ENCODE measurements at places on chromosomes 2 and 18.

GRCh38 chr2:51624995-51625394 is 593.1 kb upstream of the NRXN1 start:
- DNase-seq, result peak; percentile 9

- DNase-seq, result no peak
Observed at GRCh38 chr18:72878143-72878542, 10.4 kb upstream of the NETO1 start.

GRCh38 chr18:33761363-33761762 is 183.3 kb downstream of the ASXL3 start:
- peak; percentile 18 for DNase-seq

- no peak for DNase-seq
Observed at GRCh38 chr2:11013196-11013595, 101.5 kb downstream of the KCNF1 start.

DNA sequence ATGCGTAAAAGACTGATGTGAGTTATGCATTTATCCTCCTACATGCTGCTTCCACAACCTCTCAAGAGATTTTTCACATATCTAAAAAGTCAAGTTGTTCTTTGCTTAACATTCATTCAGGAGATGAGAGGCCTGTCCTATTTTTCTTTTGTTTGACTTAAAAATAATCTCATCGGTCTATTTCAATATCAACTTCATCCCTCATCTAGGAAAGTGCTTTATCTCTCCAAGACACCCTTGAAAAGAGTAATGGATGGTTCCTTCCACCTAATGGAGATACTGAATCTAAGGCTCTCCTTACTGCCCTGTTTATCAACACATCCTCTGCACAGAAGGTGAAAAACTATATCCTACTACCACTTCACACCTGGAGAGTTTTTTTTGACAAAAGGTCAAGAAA is 2.4 kb downstream of the NFE2L2 start:
- no peak for DNase-seq

DNA sequence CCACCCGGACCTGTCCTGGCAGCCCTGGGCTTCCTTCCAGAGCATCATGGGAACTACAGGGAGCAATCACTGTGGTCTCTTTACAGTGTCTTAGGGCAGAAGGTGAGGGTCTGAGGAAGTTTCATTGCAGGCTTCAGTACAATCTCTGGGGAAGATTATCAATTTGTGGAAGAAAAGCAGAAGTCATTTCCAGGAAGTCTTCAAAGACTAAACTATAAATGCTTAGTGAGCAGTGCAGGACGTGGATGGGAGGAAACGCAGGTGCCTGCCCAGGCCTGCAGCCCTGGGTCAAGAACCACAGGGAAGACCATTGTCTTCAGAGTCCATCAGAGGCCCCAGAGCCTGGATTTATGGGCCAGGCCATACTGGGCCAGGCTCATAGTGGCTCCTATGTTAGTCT is 54.3 kb downstream of the INO80C start:
- DNase-seq, result no peak

- peak; percentile 95 for DNase-seq
Observed at GRCh38 chr2:128362889-128363228, 44.2 kb upstream of the HS6ST1 start.

DNA sequence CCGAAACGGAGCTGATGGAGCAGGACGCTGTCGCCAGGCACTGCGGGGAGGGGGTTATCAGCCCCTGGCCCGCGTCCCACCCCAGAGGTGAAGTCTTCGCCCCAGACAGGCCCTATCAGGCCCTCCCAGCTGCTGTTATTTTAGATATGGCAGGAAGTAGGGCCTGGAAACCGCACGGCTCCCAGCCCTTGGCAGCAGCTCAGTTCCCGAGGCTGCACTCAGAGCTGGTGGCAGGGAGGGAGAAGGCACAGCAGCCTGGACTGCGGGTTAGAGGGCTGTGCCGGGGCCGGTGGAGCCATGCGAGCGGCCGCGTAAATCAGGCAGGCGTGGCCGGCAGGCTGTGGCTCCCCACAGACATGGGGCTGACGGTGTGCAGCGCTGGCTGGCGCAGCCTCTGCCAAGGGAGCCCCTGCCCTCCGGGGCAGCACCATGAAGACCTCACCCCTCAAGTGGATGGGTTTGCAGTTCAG is 111.4 kb downstream of the NFATC1 start:
- DNase-seq, result no peak

GRCh38 chr18:9890196-9890595 is 4.4 kb downstream of the TXNDC2 start:
- no peak for DNase-seq

GRCh38 chr2:234420408-234420807 is 76.5 kb downstream of the ARL4C start:
- DNase-seq, result no peak

- no peak for DNase-seq
Observed at GRCh38 chr2:144201126-144201525, 318.8 kb downstream of the ZEB2 start.

DNA sequence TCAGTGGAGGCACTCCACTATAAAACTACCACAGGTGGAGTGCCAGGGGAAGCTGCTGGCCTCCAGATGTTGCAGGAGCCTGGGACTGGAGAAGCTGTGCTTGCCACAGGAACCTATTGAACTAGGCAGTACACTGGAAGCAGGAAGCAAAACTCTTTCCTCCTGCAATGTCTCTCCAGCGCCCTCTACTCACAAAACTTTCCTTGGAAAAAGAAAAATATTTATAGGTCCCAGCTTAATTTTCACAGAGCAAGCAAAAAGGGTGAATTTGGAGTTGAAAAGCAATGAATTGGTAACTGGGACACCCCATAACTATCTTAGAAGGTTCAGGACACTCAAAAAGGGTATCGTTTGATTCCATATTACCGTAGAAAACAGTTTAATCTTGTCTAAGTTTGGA is 33.2 kb upstream of the REEP1 start:
- no peak for DNase-seq

GRCh38 chr18:48319801-48320638 is 89.2 kb downstream of the ZBTB7C start:
- peak; percentile 24 for DNase-seq

DNA sequence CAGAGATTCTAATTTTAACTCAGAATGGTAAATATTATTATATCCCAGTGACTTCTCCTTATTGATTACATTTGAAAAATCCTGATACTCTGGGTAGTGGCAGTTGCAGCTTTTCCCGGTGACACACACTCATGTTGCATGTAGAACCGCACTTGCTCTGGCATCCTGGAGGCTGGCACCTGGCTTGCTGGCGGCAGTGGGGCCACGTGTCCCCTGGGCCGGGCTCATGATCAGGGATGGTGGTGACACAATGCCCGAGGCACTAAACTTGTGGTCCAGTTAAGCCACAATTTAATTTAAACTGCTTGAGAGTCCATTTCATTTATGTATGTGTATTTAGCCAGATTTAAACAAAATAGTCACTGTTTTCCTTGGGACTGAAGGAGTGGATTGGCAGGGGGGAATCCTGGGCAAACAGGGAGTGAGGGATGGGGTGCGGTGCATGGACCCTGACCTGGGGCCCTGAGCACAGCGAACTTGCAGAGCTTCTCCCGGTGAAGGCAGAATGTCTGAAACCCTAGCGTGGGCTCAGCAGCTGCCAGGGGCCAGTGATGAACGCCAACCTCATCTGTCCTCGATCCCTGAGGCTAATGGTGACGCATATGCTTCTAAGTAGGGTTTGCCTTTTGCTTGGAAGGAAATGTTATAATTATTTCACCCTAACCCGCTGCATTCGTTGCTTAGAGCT is 50.0 kb downstream of the KCNG2 start:
- no peak for DNase-seq

GRCh38 chr18:77013811-77014521 is 118.6 kb downstream of the MBP start:
- no peak for DNase-seq

DNA sequence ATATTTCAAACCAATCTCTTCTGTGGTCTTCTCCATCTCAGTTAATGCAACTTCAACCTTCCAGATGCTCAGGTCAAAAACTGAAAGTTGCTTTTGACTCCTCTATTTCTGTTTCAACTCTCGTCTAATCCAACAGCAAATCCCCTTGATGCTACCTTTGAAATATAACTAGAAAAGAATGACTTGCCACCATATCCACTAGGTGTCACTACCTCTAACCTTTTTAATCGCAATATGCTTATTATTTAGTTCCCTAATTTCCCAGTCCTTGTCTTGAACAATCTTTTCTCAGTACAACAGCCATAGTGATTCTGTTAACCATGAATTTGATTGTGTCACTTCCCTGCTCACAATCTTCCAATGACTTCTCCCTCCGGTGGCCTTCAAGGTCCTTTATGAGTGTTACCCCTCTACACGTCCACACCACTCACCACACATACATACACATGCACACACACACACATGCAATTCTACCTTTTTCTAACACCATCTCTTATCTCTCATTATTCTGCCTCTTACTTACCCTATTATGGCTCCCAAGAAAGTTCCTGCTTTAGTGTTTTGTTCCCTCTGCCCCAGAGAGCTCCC is 245.5 kb upstream of the KCNJ3 start:
- DNase-seq, result no peak

- no peak for DNase-seq
Observed at GRCh38 chr2:28636491-28636890, 115.1 kb upstream of the PPP1CB start.

GRCh38 chr2:160388464-160389263 is 104.9 kb downstream of the RBMS1 start:
- no peak for DNase-seq

DNA sequence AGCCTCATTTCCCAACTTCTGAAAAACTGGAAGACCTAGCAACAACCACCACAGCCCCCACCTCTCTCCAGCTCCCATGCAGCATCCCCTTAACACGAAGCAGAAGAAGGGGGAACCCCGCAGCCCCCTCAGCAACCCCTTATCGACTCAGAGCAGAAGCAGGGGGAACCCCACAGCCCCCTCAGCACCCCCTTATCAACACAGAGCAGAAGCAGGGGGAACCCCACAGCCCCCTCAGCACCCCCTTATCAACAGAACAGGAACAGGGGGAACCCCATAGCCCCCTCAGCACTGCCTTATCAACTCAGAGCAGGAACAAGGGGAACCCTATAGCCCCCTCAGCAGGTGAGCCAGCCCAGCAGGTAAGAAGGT is 6.7 kb downstream of the SLC66A2 start:
- no peak for DNase-seq

GRCh38 chr2:233976690-233977294 is 59.6 kb downstream of the TRPM8 start:
- DNase-seq, result peak; percentile 45

DNA sequence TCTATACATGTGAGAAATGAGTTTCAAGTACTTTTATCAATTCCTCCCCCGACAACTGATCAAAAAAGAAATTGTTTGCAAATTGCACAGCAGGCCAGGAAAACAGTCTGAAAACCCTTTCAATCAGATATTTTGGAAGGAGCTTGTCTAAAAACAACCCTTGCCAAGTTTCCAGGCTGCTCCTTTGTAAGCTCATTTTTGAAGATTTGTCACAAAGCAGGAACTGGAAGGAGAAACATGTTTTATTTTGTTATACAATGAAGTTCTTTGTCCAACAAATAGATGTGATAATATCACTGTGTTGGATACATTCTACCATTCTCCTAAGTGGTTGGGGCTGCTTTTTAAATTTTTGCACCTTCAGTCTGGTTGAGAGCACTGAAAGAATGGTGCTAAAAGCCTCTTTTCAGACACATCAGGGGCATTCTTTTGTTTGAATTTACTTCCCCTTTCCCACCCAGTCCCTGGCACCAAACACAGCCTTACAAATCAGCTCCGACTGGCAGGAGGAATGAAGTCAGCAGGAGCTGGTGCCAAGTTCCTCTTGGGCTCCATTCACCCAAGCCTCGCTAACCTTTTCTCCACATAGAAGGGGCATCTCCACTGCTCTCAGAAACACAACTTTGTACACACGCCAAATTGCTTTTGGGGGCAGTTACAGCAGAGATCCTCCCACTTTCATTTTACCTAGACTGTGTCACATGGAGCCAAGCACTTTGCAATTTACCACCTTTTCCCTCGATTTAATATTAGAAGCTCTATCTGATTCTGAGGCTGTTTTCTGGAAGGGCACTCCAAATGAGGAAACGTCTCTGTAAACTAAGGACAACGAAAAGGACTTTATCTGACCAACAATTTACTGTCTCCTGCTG is 88.0 kb downstream of the C1D start:
- DNase-seq, result no peak

DNA sequence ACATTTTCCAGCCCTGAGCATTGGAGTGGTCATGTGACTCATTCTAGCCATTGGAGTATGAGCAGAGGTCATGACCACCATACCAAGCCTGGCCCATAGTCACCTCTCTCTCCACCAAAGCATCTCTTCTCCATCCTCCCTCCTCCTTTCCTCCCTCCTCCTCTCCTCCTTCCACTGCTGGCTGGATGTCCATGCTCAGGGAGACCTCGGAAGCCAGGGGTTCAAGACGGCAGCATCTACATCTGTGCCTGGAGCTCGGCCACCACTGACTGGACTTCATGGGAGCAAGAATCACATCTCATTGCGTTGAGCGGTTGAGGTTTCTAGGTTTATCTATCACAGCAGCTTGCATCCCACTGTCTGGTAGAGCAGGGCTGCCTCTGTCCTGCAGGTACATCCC is 252.4 kb downstream of the NDUFA10 start:
- DNase-seq, result no peak

GRCh38 chr18:63505566-63506335 is 29.0 kb downstream of the SERPINB5 start:
- DNase-seq, result peak; percentile 4

Measured in fibroblast of skin of left quadriceps (primary cell).